ENCODE measurements at places on chromosomes 4 and X.

DNA sequence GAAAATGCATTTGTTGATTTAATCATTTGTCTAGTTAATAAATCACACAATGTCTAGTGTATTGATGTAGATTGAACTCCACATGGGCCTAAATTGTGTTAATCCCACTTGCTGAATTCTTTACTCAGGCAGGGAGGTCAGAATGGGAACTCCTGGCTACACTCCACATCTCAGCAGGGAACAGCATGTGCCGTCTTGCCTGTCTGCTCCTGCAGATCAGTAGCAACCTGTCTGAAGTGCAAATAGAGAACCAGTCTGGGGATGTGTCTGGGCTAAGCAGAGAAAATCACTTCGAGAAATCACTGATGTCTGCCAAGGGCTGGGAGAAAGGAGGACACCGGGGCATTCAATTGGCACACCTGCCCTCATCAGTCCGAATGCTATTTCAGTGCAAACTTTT, 16.5 kb upstream of the MXRA5 start:
- DNase-seq: no peak

DNA sequence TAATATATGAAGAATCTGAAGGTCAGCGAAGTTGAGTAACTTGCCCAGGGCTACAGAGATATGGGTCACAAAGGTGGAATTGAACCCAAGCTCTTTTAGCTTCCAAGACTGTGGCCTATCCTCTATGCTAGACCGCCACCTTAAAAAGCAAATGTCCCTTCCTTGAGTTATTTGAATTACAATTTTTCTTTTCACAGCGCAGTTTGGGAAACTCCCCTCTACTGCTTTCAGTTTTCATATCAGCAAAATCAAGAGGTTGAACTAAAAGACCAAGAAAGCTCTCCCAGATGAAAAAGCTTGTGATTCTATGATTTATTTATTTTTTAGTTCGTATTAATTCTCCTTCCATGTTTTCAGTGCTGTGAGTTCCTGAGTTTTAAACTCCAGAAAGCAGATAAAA, 174.5 kb upstream of the C1QTNF7 start:
- no peak for DNase-seq

GRCh38 chr4:86560447-86560846, 33.7 kb upstream of the PTPN13 start:
- no peak for DNase-seq

DNA sequence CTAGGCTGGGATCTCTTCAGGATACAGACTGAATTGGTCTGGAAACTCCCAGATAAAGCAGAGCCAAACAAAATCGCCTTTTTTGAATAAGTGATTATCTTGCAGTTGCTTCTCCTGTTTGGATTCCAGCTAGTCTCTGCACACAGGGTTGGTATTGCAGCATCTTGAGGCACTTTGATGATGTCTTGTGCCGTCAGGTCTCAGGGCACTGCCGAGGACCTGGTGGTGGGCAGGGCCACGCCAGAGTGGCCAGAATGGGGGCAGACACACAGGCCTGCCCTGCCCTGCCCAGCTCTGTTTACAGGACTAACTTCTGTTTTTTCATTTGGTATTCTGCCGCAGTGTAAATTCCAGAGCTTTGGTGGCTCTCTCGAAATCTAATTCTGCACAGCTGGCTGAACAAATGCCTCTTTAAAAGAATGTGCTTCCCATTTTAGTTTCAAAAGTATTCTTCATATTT, 276.1 kb downstream of the NR3C2 start:
- no peak for DNase-seq

- peak; percentile 57 for DNase-seq
Measured at GRCh38 chrX:10615931-10616774, 4.2 kb downstream of the MID1 start.

DNA sequence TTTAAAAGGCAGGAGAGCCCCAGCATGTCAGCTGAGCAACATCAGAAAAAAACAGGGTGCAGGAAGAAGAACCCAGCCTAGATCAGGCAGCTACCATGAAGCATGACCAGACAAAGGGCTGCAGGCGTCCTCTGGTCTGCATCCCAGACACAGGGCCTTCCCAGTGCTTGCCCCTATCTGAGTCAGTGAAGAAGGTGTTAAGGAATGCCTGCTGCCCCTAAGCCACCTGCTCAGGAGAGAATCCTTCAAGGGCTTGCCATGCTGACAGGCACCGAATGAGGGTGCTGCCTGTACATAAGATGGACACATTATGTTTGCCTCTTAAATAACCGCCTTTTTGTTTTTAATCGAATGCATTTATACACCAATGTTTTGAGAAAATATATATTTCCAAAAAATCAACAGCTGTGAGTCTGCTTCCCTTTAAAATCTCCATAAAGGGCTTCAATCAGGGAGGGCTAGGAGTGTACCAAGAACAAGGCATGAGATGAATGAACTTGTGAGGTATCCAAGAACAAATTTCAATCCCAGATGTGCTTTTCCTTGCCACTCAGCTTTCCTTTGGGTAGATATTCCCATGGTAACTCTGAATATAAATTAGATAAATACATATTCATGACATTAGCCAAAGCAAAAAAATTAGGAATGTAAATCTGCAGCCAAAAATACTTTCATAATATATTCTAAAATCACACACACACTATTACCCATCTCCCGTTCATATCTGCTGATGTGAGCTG, 85.1 kb downstream of the SLC9A7 start:
- DNase-seq: no peak

GRCh38 chr4:81740487-81740886, 268.8 kb upstream of the RASGEF1B start:
- no peak for DNase-seq

- DNase-seq: no peak
Measured at GRCh38 chrX:34341258-34341657, 209.1 kb upstream of the FAM47A start.

DNA sequence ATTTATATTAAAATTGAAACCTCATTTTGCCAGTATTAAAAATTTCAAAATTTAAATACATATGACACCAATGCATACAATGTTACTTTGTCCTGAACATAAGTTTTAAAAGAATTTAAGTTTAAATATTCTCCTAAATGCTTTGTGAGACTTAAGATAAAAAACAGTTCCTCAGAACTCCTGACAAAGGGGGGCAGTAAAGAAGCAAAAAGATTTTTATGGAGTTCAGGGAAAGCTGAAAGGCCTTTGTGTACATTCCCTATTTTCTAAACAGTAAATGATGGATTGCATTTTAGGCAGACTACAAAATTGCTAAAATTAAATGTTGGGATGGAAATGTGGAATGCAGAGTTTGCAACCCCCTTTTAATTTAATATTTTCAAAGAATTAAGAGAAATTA, 81.7 kb downstream of the SNCA start:
- DNase-seq: no peak

GRCh38 chr4:113236916-113237315, 187.5 kb downstream of the ANK2 start:
- DNase-seq: no peak

- no peak for DNase-seq
Measured at GRCh38 chr4:151169900-151170299, 70.5 kb downstream of the RPS3A start.

GRCh38 chrX:137342969-137343368, 223.0 kb upstream of the ZIC3 start:
- DNase-seq: no peak

DNA sequence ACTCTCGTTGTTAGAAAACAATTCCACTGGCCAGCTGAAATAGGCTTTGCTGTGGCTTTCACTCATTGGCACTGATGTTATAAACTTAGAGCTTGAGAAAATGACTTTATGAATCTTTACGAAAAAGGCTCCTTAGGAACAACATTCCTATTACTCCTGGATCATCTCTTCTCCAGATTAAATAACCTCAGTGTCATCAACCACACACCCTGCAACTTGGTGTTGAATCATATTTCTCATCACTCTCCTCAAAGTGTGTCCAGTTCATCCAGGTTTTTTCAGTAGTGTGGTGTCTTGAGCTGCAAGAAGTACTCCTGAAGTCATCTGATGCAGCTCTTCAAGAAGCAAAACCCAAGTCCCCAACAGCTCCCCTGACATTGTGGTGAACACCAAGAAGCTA, 28.1 kb upstream of the ANOS1 start:
- no peak for DNase-seq

- DNase-seq: no peak
Measured at GRCh38 chr4:39362827-39363226, 3.3 kb downstream of the RFC1 start.

DNA sequence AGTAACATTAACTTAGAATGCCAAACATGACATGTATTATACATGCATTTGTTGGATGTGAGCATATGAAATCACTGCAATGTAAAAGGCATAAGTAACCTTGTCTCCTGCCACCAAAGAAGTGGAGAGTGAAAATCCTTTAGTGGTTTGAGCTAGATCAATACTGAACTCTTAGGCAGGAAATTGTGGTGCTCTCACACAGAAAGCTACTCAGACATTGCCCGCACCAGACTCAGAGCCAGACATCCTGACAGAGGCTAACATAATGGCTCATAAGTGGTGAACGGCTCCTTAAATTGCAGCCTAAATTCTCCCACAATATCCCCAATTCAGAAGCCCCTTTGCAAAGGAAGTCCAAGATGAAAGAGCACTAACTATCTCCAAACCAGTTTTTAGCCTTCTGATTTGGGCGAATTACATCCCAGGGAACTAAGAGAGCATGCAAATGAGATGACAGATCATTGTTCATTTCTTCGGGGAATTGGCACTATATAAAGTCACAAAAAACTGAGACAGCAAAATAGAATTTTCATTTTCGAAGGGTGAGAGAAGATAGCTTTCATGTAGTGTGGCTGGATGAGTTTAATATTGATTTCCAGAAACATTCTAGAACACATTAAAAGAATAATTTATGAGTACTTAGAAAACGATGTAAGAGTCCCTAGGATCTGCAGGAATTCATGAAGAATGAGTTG, 233.6 kb upstream of the RPS6KA3 start:
- DNase-seq: no peak

DNA sequence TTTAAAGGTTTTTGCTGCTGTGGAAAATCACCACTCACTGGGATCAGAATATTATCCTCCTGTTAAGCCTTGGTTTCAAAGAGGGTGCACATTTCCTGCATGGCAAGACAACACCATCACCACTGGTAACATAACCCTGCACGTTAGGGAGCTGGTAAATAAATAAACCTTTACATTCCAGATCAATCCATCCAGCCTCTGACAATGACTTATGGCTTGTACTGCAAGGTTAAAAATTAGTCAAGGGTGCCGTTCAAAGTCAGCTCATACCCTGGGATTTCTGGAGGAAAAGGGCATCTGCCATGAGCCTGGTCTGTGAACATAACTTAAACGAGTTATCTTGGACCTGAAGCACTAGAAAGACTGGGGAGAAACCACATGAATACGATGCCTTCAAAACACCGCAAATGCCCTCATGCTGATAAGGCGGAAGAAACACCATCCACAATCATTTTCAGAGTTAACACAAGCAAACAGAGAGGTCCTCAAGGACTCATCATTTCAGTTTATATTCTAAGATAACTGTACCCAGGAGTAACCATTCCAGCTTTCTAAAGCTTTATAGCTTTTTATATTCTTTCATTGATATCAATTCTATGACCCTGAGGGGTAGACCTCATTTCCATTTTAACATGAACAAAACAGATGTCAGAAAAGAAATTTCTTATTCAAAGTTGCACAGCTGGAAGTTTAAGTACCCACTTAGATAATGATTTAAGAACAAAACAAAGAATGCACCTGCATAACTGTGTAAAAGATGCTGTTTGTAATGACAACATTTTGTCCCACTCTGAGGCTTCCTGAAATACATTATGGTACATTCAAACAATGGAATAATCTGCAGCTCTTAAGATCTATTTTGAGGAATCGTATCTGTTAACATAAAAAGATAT, 103.1 kb downstream of the NPNT start:
- DNase-seq: no peak

DNA sequence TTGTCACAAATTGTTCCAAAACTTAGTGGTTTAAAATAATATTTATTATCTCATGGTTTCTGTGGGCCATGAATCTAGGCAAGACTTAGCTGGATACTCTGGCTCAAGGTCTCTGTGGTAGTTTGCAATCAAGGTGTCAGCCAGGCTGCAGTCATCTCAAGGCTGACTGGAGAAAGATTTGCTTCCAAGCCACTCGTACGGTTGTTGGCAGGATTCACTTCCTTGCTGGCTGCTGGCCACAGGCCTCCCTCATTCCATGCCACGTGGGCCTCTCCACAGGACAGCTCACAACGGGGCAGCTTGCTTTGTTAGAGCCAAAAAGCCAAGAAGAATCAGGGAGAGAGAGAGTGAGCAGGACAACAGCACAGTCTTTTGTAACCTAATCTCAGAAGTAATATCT, 101.4 kb downstream of the WWC2 start:
- DNase-seq: peak; percentile 70

DNA sequence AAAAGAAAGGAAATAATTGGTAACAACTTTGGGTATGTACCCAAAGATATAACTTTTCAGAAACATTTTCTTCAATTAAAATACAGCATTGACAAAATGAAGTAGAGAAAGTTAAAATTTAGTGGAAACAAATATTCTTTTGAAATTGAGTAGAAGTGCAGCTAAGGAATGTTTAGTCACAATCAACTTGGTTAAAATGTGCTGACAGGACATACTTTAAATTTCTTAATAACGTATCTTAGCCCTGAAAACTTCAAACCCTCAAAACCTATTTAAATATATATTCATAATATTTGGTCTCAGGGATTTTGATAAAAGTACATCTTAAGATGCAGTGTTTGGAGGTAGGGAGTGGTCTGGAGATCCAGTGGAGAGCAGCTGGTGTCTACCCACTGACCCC, 240.8 kb downstream of the DKK2 start:
- no peak for DNase-seq

GRCh38 chr4:3510481-3510880, 21.7 kb downstream of the LRPAP1 start:
- DNase-seq: no peak

- no peak for DNase-seq
Measured at GRCh38 chr4:10186228-10187214, 69.9 kb upstream of the WDR1 start.

DNA sequence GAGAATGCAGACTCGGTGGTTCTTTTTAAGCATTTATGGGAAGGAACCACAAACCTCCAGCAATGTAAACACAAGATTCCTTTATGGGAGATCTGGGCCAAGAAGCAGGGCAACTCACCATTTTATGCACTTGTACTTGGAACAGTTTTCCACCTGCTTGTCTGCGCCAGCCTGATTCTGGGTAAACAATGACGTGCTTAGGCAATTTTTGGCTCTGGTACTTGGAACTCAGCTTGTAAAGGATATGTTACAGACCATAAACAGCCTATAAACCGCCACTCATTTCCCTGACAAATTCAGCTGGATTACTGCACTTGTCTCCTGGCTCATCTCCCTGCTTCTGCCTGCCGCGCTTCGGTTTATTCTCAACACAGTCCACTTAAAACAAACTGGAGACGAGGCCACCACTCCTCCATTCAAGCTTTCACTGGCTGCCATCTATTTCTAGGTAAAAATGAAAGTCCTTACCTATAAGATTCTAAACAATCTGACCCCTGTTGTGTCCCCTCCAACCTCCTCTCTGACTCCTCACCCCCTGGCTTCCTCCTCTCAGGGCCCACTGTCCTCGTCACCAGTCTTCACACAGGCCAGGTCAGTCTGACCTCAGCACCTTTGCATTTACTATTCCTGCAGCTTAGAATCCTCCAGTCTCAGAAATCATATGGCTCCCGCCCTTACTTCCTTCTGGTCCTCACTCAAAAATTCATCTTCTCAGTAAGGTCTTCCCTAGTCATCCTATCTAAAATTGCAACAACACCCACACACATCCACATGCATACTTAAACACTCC, 205.9 kb upstream of the GALNT7 start:
- peak; percentile 9 for DNase-seq

- no peak for DNase-seq
Measured at GRCh38 chr4:77052352-77052751, 23.4 kb downstream of the CCNI start.

Measured in left lung (tissue), 14 donors.